ENCODE measurements at places on chromosomes 7 and 10.

DNA sequence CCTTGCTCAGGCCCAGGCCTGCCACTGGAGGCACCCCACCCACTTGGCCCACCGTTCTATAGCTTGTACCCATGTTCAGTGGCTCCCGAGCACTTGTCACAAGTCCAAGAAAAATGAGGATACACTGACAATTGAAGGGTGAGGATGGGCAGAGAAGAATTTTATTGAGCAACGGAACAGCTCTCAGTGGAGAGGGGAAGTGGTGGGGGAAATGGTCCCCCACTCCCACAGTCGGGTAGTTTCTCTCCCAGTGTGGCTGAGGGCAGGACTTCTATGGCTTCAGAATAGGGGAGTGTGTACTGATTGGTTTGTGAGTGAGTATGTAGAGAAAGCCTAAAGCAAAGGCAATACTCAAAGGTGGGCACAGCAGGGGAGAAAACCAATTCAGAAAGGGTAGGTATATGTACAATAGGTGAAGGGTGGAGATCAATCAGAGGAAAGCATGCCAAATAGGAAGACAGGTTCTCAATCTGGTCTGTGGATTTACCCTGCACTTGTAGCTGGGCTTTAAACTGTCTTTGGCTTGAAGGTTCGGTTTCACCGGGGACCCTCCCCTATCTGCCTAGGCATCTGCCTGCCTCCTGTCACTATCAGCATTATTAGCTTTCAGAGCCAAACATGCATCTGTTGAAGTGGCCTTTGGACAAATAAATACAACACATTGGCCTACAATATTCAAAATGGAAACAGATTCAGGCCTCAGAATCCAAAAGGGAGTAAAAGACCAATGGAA is 8.9 kb upstream of the TSPAN13 start:
- DNase-seq: no peak

DNA sequence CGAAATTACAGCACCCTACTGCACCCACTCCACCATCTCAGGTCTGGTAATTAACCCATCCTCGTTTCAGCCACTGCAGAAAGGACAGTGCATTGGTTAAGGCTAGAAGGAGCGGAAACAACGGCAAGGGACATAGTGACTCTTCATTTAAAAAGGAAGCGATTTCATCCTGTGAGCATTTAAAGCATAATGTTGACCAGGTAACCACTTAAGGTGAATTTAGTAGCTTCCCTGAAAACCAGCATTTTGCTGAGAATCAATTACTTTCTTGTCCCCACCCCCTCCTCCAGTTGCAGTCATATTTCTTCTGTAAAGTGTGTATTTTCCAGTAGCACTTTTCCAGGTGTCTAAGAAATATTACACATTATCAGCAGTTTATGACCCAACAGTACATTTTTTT is 821 bp upstream of the JAZF1 start:
- DNase-seq: no peak

- DNase-seq: no peak
Measured at GRCh38 chr10:132027423-132027983, 38.2 kb upstream of the JAKMIP3 start.

DNA sequence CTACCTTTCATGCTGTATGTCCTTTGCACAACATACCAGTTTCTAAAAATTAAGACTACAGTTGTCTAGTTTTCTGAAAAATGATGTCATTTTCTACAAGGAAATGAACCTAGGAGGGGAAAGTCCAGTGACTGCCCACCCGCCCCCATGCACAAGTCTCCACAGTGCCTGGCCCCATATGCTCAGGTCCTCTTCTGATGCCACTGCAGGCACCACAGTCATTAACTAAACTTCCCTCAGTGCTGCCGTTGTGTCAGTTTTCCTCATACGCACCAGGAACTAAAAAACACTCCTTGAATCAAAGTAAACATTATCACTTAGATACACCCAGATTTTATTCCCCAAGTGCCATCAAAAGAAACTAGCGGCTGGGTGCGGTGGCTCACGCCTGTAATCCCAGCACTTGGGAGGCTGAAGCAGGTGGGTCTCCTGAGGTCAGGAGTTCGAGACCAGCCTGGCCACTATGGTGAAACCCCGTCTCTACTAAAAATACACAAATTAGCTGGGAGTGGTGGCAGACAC is 6.9 kb upstream of the TNS3 start:
- DNase-seq: no peak

- DNase-seq: no peak
Measured at GRCh38 chr7:39016609-39017008, 38.9 kb downstream of the POU6F2 start.

DNA sequence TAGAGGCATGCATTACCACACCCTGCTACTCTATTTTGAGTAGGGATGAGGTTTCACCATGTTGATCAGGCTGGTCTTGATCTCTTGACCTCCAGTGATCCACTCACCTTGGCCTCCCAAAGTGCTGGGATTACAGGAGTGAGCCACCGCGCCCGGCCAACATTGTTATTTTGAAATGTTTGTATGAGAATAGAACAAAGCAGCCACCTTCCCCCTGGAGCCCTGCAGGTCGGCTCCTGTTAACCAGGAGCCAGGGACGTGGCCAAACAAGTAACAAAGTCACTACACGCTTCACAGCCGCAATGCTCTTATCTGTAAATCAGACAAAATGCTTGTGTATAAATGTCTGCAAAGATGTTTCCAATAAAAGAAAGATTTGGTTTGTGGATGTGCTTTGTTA is 295.4 kb downstream of the CNTNAP2 start:
- DNase-seq: no peak

DNA sequence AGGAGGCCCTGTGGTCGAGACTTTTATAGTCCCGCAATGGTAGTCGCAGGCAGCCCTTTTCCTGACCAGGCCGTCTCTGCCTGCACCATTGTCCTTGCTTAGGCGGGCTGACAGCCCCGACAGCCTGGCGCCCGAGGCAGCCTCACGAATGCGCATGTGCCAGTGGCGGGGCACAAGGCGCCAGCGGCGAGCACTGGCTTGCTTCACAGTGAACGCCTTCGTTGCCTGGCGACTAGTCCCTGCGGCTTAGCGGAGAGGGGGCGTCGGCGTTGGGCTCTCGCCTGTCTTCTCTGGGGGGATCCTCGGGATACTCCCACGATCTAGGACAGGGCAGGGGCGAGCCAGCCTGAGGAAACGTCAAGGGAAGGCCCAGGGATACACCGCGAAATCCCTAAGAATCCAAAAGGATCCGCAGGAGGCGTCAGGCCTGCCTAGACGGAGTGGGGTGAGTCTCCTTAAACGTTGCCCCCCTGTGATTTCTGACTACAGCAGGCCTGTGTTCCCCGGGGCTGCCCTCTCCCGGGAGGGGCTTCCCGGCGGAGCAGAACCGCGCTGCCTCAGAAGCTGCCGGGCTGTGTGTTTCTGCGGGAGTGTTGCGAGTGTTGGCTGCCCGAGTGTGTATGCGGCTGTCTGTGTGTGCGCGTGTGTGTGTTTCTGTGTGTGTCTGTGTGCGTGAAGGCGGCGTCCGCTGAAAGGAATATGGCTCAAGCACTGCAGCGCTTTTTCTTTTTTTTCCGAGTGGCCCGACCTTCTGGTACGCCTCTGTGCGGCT is 20.5 kb upstream of the ZNF273 start:
- DNase-seq: peak; percentile 80

- no peak for DNase-seq
Measured at GRCh38 chr10:93469454-93469853, 12.7 kb downstream of the MYOF start.

- peak; percentile 81 for DNase-seq
Measured at GRCh38 chr10:72242675-72243074, 26.6 kb upstream of the ASCC1 start.

DNA sequence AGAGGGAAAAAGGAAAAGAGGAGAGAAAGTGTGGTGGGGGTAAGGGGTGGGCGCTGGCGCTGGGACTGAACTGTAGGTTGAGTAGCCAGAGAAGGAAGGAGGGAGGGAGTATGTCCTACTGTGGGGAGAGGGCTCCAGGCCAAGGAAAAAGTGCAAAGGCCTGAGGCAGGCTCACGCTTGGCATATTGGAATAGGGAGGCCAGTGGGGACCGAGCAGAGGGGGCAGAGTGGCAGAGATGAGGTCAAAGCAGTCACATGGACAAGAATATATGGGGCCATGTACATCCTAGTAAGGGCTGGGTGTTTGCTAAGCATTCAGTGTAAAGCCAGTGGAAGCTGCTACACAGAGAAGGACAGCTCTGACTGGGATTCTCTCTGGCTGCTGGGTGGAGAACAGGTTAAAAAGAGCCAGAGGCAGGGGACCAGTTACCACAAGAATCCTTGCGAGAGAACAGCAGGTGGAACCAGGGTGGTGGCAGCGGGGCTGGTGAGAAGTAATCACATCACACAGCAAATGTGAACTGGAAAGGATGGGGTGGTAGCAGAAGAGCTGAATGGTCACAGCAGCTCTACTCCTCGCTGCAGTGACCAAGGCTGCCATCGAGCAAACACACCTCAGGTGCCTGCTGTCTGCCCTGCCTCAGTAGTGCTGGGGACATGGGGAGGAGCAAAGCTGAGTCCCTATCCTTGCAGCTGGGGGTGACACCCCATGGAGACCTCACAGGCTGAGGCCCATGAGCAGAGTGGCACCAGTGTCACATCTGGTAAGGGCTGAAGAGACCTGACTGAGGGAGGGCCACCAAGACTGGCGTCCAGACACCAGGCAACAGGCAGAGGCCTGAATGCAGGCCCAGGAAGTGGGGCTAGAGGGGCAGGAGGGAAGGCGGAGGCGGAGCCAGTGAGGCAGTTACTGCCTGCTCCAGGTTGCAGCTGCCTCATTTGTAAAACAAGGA is 39.5 kb downstream of the FAM53B start:
- no peak for DNase-seq

- DNase-seq: no peak
Measured at GRCh38 chr7:50618281-50618680, 53.1 kb upstream of the DDC start.

DNA sequence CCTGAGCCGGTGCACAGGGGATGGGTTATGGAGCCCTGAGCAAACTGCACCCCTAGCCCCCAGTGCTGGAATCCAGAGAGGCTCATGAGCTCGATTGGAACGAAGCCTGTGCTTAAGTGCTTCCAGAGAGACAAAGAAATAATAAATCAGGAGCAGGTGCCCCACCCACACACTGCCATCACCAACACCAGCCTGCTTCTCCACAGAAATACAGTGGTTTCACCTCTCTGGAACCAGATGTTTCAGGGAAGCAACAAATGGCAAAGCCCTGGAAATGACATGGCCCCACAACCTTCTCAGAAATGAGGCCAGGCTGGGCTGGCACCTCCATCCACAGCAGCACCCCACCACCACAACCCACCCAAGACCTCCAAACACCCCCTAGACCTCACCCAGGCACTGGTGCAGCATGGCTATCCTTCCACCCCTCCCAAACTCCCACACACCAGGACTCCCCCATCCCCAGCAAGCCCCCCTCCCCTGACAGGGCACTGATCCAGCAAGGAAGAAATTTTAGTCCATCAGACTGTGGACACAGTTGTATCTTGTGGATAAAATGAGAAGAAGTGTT is 4.1 kb upstream of the SLC18A3 start:
- DNase-seq: no peak

Measured in psoas muscle (tissue), 8 donors.